NCI-H2171 (cell line): ENCODE measurements at places on chromosomes 5 and 9.

- DNase-seq, result no peak
Measured at GRCh38 chr5:56482363-56482762, 249.2 kb upstream of the ANKRD55 start.

GRCh38 chr5:113195771-113196170, 219.2 kb downstream of the DCP2 start:
- no peak for DNase-seq

GRCh38 chr9:5842929-5843793, 10.2 kb upstream of the ERMP1 start:
- no peak for DNase-seq

- no peak for DNase-seq
Measured at GRCh38 chr5:14421851-14422250, 159.7 kb upstream of the OTULINL start.
